ENCODE measurements at places on chromosomes 1 and 21. TPM values are rescaled to one million over a fixed set of nuclear protein-coding genes. Genes with fewer than 3 reads are reported as not detected.

VN1R5 gene
- not detected for total RNA-seq

OVAAL gene
- total RNA-seq, result not detected

DNA sequence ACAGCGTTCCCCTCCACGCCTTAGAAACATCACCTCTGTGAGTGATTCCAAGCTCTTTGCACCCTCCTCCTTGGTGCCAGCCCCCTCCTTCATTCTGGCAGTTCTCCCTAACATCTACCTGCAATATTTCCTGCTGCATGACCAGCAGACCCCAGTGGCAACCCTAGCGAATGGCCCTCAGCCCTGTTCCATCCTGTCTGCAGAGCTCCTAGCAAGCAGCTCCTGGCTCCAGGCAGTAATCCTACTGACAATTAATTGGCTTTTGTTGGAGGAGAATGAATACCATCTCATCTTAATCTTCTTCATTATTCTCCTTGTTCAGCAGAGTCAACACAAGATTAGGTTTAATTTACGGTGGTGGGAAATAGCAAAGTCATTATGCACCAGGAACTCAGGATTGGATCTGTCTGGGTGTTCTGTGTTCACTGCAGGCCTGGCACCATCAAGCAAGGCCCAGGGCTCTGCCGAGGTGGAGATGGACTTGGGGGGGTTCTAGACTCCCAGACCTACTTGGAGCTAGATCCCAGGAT is 12.4 kb downstream of the FBXO2 start:
- no peak for DNase-seq
- no peak overlapping the region for H3K4me3 ChIP-seq
- H3K4me1 ChIP-seq, result no peaks in the 10 kb centered on the region
- H3K36me3 ChIP-seq, result no peaks in the 10 kb centered on the region

TDRD5 gene
- under 0.01 TPM for total RNA-seq

DNA sequence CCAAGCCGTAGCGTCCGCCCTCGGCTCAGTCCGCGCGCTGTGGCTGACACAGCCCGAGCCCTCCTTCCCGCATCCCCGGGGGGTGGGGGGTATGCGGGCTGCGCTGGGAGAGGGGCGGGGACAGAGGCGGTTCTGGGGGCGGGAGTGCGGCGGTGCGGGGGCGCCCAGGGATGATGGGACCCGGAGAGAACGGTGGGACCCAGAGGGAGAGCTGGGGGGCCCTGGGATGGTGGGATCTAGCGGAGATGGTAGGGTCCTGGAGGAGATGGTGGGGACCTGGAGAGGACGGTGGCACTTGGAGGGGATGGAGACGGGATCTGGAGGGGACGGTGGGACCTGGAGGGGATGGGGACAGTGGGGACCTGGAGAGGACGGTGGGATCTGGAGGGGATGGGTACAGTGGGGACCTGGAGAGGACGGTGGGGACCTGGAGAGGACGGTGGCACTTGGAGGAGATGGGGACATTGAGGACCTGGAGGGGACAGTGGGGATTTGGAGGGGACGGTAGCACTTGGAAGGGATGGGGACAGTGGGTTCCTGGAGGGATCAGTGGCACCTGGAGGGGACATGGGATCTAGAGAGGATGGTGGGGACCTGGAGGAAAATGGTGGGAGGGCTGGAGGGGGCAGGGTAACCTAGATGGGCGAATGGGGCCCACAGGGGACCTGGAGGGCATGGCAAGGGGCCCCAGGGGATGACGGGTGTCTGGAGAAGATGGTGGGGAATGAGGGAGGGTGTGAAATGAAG is 477 bp downstream of the SNAP47 start:
- peaks cover 38% of the 10 kb centered on the region for H3K36me3 ChIP-seq
- DNase-seq, result no peak
- peak overlapping the region; percentile 88 for H3K4me3 ChIP-seq
- peak overlapping the region; percentile 69 for H3K27ac ChIP-seq
- H3K27me3 ChIP-seq, result no peaks in the 10 kb centered on the region

POU3F1 gene
- total RNA-seq, result 0.84 TPM

S100A14 gene
- total RNA-seq, result 0.18 TPM

DNA sequence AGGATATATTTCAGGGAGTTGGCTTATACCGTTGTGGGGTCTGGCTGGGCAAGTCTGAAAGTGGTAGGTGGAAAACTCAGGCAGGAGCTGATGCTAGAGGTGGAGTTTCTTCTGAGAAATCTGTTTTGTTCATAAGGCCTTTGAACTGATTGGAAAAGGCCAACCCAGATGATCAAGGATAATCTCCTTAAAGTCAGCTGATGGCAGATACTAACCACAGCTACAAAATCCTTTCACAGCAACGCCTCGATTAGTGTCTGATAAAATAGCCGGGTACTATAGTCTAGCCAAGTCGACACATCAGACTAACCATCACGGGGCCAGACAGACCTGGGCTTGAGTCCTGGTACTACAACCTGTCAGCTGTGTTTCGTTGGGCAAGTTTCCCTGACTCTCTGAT is 21.4 kb downstream of the OPRD1 start:
- no peaks in the 10 kb centered on the region for H3K4me1 ChIP-seq
- DNase-seq, result no peak
- no peak overlapping the region for H3K4me3 ChIP-seq

DNA sequence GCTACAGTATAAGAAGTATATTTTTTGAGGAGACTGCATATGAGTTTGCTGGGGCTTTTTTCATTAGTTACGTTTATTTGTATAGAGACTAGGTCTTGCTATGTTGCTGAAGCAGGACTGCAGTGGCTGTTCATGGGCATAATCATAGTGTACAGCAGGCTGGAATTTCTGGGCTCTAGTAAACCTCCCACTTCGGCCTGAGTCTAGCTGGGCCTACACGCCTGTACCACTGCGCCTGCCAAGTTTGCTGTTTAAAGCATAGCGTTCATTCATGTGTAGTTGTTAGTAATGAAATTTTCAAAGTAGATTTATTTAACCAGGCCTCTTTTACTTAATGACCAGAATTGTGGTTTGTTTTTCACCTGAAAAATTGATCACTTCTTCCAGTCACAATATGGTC is 33.8 kb downstream of the HS2ST1 start:
- DNase-seq, result peak; percentile 12
- no peaks in the 10 kb centered on the region for H3K36me3 ChIP-seq
- no peak overlapping the region for H3K4me3 ChIP-seq
- H3K27me3 ChIP-seq, result no peaks in the 10 kb centered on the region
- no peak overlapping the region for H3K27ac ChIP-seq

SEMA6C gene
- 33.4 TPM for total RNA-seq

DNA sequence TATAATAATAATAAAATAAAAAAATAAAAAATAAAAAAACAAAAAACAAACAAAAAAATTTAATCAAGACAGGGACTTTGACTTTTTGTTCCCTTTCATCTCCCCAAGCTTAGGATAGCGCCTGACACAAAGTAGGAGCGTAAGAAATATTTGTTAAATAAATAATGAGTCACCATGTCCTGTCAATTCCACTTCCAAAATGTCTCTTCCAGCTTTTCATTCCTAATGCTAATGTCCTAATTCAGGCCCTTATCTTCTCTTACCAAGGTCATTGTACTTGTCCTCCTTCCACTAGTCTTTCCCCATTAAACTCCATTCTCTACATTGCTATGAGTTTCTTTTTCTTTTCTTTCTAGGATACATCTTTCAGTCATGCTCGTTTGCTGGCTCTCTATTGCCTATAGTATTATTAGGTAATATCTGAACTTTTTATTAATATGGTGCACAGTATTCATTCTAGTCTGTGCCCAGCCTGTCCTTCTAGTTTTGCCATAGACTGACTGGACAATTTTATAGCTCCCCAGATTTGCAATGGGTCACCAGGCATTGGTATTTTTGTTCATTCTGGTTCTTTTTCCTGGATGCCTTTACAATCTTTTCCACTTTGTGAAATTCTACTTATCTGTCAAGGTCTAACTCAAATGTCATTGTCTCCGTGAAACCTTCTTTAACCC is 11.4 kb downstream of the NEXN start:
- no peak overlapping the region for H3K27ac ChIP-seq
- H3K4me1 ChIP-seq, result no peaks in the 10 kb centered on the region
- no peak overlapping the region for H3K4me3 ChIP-seq
- no peaks in the 10 kb centered on the region for H3K27me3 ChIP-seq
- H3K36me3 ChIP-seq, result peaks cover 7% of the 10 kb centered on the region

DNA sequence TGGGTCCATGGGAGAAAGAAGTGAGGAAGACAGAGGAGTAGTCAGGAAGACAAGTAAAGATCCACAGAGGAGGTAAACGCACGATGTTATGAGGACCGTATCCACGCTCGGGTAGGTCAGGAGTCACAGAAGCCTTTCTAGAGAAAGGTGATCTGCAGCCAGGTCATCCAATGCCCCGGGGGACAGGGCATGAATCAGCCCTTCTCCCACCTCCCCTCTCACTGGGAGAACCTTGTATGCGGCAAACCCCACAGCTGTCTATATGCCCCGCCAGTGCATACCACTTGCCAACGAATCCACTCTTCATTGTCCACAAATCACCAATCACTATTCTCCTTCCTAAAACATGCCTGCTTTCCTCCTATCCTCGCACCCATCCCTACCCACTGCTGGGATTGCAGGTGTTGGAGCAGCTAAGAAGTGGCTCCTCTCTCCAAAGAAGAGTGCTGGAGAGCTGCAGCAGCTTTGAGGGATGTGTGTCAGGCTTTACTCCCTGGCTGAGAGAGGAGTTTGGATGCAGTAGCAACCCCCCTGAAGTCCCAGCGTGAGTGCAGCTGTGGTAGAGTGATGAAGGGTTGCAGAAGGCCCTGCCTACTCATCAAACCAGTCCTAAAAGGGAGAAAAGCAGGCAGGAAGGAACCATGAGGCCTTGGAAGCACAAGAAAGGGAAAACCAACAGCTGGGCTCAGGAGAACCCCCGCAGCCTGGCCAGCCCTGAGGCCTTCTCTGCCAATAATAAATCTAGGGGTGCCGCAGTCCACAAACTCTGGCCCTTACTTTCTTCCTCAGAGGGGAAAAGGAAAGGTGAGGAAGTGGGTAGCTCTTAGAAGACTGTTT is 102.2 kb upstream of the GADD45A start:
- peaks cover 30% of the 10 kb centered on the region for H3K4me1 ChIP-seq
- no peaks in the 10 kb centered on the region for H3K27me3 ChIP-seq
- no peak overlapping the region for H3K4me3 ChIP-seq
- no peaks in the 10 kb centered on the region for H3K36me3 ChIP-seq
- no peak for DNase-seq
- H3K27ac ChIP-seq, result no peak overlapping the region

DNA sequence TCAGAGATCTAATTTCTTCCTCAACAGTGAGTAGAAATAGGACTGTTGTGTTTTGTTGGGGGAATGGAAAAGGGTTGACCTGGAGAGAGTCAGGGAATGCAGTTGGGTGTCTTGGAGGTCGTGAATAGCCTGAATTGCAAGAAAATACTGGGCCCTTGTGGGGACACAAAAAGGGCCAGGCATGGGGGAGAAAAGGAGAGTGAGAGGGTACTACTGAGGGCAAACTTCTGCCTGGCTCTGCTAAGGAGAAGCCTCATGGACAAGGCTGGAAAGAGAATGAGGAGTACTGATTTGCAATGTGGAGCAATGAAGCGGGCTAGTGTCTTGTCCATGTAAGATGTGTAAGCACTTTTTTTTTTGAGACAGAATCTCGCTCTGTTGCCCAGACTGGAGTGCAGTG is 96.2 kb upstream of the IRF2BP2 start:
- H3K27ac ChIP-seq, result no peak overlapping the region
- no peak for DNase-seq
- no peaks in the 10 kb centered on the region for H3K36me3 ChIP-seq
- no peaks in the 10 kb centered on the region for H3K27me3 ChIP-seq
- peaks cover 43% of the 10 kb centered on the region for H3K4me1 ChIP-seq

RAB42 gene
- 8.7 TPM for total RNA-seq

- H3K4me1 ChIP-seq, result no peaks in the 10 kb centered on the region
- H3K27ac ChIP-seq, result no peak overlapping the region
- H3K36me3 ChIP-seq, result peaks cover 14% of the 10 kb centered on the region
- no peaks in the 10 kb centered on the region for H3K27me3 ChIP-seq
- no peak for DNase-seq
These were observed 19.8 kb downstream of the MIER1 start for GRCh38 chr1:66944330-66945274.

Data from muscle of leg (tissue), 16 donors.